T-helper 2 cell (primary cell): ENCODE measurements at places on chromosomes 12 and 14.

DNA sequence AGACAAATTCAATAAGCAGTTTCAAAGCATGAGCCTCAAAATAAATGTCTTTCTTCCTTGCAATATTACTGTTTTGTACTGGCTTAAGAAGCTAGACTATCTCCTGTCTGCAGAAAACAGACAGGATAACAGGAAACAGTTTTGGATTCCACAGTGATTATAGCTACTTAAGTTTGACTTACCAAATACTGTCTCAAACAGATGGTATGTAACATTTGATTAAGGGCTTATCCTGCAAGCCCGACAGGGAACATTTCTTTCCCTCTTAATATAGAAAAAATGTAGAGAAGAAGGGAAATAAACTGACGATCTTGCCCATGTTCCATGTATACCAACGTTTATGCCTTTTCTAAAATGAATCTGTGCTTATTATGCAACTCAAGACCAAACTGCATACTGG lies 179.9 kb upstream of the EEA1 start:
- DNase-seq: no peak

DNA sequence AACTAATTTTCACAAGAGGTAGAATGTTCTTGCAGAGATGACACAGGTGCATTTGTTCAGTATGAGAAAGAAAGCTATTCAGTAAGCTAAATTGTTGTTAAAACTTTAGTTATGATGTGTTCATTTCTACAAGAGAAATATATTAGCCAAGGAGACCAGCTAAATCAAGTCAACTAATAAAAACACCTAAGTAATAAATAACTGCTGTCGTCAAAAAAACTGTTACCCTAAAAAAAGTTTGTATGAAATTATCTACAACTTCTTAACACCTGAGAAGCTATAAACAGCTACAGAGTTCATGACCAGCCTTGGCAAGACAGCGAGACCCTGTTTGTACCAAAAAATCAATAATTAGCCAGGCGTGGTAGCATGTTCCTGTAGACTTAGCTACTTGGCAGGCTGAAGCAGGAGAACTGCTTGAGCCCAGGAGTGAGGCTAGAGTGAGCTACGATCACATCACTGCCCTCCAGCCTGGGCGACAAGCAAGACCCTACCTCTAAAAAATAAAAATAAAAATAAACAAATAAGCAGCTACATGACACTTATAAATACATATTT lies 67.6 kb upstream of the AP4S1 start:
- no peak for DNase-seq

DNA sequence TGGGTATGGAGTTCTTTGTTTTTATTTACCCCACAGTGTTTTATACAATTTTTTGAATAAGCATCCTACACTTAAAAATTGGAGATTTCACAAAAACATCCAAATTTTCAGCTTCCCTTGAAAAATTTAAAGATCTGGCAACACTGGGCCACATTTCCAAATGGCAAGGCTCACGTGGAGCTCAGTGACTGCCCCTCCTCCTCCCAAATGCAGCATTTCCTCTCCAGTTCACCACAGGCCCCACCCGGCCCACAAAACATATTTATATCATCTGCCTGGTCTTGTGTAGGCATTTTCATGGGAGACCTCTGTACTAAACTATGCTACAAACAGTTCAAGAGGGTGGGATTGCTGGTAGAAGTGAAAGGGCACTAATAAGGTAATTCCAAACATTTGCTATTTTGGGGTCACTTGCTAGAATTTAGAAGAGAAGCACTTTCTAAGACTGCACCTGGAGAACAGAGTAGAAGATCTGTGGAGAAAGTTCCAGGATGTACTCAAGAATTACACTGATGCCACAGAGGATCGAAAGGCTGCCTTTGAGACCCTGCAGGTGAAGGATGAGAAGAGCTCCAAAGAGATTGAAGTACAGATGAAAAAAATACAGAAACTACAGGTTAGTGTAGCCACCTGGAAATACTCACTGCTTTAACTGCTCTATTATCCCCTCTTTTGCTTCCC lies 7.3 kb downstream of the FKBP11 start:
- DNase-seq: peak; percentile 35

- DNase-seq: no peak
These were observed 6.8 kb downstream of the FAM161B start for GRCh38 chr14:73943083-73943482.

- DNase-seq: no peak
These were observed 6.8 kb downstream of the ARL6IP4 start for GRCh38 chr12:122987086-122987951.

- peak; percentile 24 for DNase-seq
These were observed 15.7 kb downstream of the NDUFA12 start for GRCh38 chr12:94987801-94988200.

GRCh38 chr14:97710726-97711125 lies 913.5 kb downstream of the VRK1 start:
- DNase-seq: no peak

GRCh38 chr12:2776129-2776806 lies 18.5 kb upstream of the FKBP4 start:
- no peak for DNase-seq

DNA sequence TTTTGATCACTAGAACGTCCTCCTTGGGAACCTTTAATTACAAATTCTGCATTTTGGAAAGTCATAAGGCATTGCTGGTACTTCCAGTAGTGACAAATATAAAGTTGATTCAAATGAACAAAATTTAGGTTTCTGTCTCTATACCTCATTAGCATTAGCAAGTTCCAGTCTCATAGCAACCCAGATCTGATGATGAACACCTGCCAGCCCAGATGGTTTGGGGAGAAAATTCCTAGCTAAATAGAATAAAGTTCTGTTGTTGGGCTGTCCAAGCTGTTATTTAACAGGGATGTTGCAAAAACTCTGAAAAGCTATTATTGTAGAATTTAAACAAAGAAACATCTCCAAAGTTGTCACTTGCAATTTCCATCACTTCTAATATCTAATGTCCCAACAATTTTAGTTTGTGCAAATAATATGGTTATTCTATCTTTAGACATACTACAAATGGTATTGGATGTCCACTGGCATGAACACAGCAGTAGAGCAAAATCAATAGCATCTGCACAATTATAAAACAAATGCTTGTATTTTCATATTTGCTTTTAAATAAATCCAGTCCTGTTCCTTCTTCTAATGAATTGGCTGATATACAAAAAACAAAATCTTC lies 299.4 kb downstream of the SLC16A7 start:
- DNase-seq: no peak

DNA sequence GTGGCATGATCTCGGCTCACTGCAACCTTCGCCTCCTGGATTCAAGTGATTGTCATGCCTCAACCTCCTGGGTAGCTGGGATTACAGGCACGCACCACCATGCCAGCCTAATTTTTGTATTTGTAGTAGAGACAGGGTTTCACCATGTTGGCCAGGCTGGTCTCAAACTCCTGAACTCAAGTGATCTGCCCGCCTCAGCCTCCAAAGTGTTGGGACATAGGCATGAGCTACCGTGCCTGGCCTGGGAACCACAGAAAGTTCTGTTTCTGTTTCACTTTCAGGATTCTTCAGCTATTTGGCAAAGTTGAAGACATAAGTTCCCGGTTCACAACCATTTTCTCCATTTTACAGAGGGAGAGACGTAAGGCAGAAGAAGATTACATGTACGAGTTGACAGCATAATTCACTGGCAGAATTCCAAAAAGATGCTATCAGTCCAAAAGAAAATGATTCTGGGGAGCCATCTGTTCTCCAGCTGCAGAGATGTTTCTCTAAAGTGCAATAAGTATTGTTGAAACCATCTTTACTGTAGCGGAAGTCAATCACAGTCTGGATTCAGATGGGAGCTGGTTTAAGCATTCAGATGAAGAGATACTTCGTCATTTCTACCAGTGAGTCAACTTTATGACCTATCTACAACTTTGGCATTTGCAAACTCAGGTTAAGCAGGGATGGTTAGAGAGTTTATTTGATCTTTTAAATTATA lies 8.1 kb upstream of the RNF34 start:
- DNase-seq: peak; percentile 22

- DNase-seq: no peak
These were observed 32.3 kb downstream of the BCL11B start for GRCh38 chr14:99239661-99240092.

DNA sequence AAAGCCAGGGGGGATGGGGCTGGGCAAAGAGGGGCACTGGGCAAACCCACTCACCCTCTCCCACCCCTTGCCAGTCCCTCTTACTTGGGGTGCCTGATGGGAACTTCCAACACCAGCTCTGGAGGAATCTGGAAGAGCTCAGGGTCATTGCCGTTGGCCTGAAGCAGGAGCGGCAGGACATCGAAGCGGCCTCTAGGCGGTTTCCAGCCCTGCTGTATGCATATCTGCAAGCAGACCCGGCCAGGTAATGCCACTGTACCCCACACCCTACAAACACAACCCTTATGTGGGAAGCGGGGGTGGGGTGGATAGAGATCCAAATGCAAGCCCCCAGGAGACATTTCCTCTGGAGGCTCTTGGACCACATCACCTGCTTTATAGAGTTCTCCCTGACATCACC lies 83.6 kb downstream of the NOS1 start:
- DNase-seq: no peak

- DNase-seq: no peak
These were observed 11.3 kb downstream of the MED13L start for GRCh38 chr12:116266168-116266601.
